ENCODE measurements at places on chromosomes 12 and 14.
A peak's percentile ranks its signal among the peaks of the same experiment; 100 is the strongest.

GRCh38 chr14:68514608-68515194 is 278.2 kb downstream of the ZFP36L1 start:
- DNase-seq: no peak

- peak; percentile 73 for DNase-seq
These were observed 284.9 kb downstream of the RAD51B start for GRCh38 chr14:68104518-68104917.

- no peak for DNase-seq
These were observed 275.0 kb upstream of the KITLG start for GRCh38 chr12:88855301-88855700.

DNA sequence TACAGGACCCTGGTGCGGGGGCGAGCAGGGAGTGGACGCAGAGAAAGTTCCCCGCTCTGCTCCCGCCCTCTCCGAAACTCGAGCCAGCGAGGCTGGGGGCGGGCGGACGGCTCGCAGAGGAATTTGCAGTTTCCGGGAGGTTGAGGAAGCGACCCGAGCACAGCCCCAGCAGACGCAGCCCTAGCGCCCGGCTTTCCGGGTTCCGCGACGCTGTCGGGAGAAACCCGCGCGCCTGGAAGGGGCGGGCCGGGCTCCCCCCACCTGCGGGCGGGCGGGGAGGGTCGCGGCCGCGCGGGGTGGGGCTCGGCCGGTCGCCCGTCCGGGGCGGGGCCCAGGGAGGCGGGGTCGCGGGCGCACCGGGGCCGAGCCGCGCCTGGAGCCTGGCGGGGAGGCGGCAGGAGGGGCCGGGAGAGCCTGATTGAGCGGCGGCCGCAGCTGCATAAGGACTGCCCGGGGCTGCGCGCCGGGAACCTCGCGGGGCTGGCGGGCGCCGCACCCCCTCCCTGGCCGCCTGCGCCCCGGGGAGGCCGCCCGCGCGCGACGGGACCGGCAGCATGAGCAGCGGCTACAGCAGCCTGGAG is at the start of gene RASSF3:
TSS of gene RASSF3 (plus strand) at position 417 of the 581 bp plus-strand sequence. CDS start at position 555, 138 bp downstream.
- peak; percentile 49 for DNase-seq

DNA sequence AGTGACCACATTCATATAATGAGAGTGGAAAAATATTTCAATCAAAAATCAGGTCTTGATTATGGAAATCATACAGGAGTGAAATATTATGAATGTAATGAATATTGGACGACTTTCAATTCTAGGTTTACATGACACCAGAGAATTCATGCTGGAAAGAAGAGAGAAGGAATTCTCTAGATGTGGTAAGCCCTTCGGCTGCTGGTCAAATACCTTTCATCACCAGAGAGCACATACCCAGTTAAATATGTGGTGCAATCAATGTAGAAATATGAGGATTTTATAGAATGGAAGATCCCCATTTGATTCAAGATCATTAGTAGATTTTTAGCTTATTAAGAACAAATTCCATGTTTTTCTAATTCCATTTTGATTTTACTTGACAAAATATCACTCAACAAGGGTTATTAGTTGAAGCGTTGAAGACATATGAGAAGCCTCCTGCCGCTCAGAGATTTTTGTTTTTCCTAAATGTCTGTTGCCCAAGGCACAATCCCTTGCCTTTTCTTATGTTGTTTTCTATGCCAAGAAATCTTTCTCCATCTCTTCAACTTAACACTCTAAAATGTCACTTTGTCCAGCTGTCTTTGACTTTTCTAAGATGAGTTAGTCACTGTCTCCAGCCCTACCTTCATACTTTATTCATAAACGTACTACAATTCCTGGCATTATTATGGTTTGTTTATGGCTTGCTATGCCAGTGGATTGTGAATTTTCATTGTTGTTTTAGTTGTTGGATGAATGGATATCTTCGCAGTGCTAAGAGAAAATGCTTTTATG is 72.8 kb upstream of the ZDHHC17 start:
- DNase-seq: no peak

DNA sequence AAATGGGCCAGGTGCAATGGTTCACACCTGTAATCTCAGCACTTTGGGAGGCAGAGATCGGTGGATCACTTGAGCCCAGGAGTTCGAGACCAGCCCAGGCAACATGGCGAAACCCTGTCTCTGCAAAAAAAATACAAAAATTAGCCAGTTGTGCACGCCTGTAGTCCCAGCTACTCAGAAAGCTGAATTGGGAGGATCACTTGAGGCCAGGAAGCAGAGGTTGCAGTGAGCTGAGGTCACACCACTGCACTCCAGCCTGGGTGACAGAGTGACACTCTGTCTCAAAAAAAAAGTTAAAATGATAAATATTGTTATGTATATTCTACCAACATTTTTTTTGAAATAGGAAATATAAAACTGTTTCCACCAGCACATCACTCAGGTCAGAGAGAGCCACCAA is 64.9 kb downstream of the NDUFA12 start:
- no peak for DNase-seq

DNA sequence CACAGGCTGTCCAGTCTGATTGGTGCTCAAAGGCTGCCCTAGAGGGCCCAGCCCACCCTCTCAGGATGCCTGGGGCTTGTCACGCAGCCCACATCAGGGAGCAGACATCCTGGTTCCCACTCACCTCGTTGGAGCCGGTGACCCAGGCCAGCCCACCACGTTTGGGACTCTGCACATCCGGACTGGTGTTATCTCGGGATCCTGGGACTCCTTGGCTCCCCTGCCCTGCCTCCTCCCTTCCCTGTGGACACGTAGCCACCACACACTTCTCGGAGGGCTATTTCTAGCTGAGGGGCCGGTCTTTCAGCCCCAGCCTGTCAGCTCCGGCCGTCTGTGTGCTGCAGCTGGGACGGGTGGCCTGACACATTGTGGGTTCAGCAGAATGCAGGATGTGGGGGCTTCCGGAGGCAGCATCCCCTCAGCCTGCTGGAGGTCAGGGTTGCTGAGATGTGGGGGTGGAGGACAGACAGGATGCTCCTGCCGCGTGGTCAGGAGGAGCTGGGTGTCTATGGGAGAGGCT is 12.8 kb upstream of the FGF23 start:
- DNase-seq: no peak

DNA sequence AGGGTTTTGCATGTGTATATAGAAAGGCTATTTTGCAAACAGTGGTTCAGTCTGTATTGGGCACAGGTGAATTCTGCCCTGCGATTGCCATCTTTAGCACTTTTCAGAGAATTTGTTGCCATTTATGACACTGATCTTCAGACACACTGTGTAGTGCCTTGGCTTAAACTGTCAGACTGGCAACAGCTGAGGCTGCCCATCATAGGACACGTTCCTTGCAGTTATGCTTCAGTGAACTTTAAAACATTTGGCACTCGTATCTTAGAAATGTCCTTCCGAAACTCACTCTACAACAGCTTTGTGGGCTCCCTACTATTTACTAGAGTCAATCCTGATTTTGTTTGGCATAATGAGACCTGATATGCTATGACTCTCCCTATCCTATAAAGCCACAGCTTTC is 29.1 kb downstream of the AP5M1 start:
- no peak for DNase-seq

DNA sequence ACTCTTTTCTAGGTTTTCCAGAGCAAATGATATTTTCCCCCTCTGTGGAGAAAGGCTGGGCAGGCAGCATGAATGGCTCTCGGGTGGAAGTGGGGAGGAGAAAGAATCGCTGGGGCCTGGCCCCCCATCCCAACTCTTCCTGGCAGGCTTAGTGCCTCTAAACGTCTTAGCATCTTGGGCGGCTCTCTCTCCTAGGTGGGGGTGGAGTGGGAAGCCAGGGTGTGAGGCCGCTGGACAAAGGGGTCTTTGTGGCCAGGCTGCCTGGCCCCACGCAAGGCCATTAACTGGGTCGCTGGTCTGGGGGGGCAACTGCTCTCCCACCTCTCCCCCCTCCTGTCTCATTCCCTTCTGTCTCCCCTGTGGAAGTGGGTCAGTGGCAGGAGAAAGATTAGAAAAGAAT is 4.7 kb downstream of the LRP1-AS start:
- DNase-seq: no peak

DNA sequence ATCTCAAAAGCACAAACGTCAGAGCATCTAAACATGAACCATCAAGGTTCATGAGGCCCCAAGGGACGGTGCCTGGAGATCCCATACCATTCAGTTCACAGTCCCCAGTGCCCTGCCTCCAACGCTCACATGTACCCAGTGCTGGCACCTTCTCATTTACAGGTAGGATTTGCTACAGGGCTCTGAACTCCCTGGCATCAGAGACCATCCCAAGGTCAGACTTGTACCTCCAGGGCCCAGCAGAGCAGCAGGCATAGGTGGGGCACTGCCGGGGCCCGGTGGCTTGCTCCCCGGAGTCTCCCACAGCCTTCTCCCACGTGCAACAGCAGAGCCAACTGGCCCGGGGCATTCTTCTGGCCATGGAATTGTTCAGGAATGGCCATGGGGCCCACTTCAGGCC is 114.8 kb downstream of the BCL11B start:
- no peak for DNase-seq

- peak; percentile 62 for DNase-seq
These were observed 1.8 kb upstream of the GLIPR1L2 start for GRCh38 chr12:75389061-75389460.

DNA sequence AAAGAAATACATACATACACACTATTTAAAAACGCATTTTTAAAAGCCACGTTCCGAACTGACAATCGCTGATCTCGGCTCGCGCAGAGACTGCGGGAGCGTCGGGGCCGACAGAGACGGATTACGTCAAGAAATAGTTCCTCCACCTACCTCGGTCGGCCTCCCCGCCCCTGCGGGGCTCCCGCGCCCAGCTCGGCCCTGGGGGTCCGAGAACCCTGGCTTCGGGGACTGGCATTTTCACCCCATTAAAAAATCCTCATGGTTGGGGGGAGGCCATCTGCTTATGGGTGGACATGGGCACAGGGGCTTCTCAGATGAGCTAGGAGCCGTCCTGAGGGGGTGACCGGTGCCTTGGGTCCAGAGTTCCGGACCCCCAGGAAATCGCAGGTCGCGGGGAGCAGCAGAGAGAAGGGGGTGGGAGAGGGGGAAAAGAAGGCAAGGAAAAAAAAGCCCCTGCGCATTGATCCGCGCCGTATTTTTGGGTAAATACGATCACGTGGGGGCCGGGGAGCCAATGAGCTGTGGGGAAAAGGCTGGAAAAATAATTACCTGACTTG is 324 bp upstream of the HOXC9 start:
- peak; percentile 89 for DNase-seq

DNA sequence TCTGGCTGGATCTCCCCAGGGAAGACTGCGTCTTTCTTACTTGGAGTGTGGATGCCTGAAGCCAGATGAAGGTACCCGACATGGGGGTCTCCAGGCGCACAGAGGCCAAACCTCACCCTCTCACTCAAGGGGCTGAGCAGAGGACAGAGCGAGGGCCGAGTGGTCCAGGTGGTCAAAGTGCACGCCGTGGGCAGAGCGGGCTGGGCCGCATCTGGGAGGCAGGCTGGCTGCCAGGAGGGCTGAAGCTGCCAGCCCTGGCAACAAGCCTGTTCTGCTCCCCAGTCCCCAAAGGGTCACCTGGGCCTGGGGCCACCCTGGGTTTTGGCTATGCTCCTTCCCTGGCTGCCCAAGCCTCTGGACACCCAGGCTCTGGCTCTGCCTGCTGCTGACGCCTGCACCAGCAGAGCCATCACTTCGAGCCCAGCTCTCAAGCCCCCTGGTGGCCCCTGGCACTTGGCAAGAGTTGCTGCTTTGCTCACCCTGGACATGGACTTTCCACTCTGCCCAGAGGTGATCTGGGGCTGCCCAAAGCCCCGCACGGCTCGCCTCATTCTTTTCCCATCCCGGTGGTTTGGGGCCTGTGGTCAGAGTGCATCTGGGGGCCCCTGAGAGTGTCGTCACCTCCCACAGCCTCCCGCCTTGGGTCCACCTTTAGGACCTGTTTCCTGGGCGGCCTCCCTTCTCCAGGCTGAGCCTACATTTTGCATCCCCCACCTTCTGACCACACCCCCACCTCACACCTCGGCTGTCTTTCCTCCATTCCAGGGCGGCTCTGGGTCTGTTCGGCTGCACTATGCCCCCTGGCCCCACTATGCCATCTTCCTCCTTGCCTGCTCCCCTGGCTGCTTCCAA is 2.8 kb downstream of the ADSS1 start:
- no peak for DNase-seq

DNA sequence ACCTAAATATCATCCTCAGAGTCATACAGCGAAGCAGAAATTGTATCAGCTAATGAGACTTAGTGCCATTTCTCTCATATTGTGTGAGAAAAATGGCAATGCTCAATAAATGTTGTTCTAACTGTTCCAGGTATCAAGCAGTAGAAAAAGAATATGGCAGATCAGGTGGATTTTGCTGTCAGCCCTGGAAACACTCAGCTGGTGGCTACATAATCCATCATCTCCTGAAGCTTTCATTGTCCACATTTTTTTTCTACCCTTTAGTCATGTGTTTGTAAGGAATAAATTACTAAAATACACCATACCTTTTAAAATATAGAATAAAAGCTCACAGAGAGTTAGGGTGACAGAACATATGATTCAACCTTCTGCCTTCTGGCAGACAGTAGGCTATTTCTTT is 840.3 kb downstream of the DIO2 start:
- no peak for DNase-seq

DNA sequence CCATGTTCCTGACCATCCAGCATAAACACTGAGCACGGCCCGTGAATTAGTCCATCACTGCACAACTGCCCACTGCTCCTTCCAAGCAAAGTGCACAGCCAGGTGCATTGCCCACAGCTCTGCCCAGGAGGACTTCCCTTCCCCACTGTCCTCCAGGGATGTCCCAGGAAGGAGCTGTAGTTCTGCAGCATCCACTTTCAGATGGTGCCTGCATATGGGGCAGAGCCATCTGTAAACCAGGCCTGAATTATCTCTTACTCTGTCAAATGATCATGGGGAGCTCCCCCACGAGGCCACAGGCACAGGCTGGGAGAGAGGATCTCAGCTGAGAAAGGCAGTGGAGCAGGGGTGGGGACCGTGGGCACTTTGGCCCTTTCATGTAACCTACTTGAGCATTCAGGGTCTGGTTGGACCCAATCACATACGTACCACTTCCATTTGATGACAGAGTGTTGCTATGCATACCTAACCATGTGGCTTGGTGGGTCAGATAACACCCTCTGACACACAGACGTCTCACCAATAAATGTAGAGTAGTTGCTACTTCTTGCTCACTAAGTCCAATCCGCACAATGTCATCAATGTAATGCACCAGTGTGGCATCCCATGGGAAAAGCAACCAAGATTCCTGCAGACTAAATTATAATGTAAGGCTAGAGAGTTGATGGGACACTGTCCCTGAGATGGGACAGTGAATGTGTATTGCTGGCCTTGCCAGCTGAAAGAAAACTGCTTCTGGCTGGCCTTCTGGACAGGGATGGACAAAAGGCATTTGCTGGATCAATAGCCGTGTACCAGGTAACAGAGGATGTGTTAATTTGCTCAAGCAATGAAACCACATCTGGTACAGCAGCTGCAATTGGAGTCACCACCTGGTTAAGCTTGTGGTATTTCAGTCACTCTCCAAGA is 113.8 kb upstream of the C14orf180 start:
- no peak for DNase-seq

- DNase-seq: no peak
These were observed 1.4 kb upstream of the MLEC start for GRCh38 chr12:120685522-120685921.

GRCh38 chr14:93267149-93267711 is 60.2 kb downstream of the UBR7 start:
- no peak for DNase-seq

All from fibroblast of mammary gland (primary cell).